ENCODE measurements at places on chromosomes 2 and 18.

GRCh38 chr2:152247337-152247695, 71.8 kb upstream of the STAM2 start:
- DNase-seq: no peak

GRCh38 chr2:72891091-72891818, 4.0 kb downstream of the SPR start:
- no peak for DNase-seq

GRCh38 chr2:23625726-23626125, 240.7 kb downstream of the KLHL29 start:
- no peak for DNase-seq

DNA sequence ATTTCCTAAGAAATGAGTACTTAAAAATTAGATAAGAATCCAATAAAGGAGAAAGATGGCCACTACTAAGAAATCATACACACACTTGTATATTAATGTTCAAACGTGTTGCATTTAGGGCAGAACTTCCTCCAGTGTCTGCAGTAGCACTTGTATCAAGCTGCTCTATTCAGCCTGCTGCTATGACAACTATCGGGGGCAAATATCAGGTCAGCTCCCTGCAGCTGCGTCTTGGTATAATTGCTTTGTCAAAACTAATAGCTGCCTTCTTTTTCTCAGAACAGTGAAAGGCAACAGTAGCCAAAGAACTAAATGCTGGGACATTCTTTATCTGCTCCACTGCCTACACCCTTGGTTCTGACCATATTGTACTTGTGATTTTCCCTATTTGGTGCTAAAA, 300.7 kb downstream of the NOL4 start:
- DNase-seq: no peak

- DNase-seq: peak; percentile 11
These were observed 105.4 kb downstream of the FHOD3 start for GRCh38 chr18:36402765-36403396.

GRCh38 chr2:219001577-219002394, 8.6 kb upstream of the CRYBA2 start:
- no peak for DNase-seq

DNA sequence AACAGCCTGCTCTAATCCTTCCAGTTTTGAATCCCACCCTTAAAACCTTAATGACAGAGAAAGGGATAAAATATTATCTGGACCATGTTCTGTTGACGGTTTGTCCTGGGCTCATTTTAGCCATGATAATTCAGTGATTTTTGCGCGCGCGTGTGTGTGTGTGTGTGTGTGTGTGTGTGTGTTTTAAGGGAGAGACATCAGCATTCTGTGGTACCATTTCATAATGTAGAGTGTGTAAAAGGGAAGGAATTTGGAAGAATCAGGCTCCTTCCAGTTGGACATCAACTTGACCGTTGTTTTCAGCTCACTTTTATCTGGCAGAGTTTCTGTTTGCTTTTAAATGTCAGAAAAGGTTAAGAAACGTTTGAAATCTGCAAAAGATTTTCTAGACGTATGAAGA, 535.5 kb downstream of the TNS1 start:
- DNase-seq: no peak

GRCh38 chr2:101770726-101771125, 73.2 kb downstream of the MAP4K4 start:
- DNase-seq: no peak

DNA sequence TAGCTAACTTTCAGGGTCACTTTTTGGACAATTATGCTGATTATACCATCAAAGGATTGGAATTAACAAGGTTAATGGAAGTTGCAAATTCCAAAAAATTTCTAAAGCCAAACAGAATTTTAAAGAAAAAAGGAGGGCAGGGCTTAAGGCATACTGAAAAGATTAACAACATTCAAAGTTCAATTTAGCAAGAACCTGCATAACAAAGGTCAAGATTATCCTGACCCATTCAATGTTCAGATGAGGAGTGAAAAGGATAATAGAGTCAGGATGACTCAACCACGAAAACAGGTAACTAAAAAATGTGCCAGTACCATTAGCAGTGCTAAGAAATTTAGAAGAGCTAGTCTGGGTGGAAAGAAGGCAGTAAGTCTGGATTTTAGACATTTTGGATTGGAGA, 139.8 kb upstream of the HNMT start:
- no peak for DNase-seq

DNA sequence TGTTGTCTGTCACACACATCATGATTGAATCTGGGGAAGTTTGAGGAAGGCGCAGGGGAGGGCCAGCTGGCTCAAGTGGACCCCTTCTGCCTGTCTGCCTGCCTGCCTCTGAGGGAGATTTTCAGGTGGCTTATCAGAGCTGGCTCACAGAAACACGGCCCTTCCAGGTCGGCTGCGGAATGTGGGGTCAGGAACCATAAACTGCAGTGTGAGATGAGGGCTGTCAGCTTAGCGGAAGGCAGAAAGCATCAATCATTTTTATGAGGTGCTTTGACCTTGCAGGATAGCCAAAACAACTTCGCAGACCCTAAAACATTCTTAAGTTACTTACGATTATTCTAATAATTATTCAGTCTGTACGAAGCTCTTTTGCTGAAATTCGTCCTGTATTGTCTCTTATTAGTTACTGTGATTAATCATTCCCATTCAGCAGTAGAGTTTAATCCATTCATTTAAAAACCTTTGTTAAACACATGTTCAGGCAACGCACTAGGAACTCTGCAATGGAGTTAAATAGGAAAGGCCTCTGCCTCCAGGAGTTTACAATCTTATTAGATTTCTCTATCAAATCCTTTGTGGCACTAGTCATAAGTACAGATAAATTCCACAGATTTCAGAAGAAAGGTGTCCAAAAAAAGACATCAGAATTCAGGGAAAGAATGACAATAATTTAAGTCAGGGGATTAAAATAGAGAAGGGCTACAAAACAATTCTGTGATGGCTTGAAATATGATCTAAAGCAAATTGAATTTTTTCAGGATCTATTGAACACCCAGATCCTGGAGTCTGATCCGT, 371.6 kb downstream of the HRH4 start:
- DNase-seq: no peak

DNA sequence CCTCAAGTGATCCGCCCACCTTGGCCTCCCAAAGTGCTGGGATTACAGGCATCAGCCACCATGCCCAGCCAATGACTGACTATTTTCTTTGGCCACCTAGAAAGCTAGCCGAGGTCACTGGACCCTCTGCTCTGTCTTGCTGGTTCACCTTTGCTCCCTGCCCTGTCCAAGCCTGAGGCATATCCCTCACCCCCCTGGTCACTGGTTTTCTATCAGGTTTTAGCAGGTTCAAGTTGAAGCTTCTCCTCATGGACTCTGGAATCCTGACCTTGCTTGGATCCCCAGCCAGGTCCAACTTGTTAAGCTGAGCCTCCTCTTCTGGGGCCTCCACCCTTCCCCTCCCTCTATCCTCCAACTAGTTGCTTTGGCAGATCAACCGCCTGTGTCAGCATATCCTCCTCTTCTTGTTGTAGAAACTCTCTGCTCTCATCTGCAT, 33.4 kb downstream of the PAX8 start:
- DNase-seq: no peak

DNA sequence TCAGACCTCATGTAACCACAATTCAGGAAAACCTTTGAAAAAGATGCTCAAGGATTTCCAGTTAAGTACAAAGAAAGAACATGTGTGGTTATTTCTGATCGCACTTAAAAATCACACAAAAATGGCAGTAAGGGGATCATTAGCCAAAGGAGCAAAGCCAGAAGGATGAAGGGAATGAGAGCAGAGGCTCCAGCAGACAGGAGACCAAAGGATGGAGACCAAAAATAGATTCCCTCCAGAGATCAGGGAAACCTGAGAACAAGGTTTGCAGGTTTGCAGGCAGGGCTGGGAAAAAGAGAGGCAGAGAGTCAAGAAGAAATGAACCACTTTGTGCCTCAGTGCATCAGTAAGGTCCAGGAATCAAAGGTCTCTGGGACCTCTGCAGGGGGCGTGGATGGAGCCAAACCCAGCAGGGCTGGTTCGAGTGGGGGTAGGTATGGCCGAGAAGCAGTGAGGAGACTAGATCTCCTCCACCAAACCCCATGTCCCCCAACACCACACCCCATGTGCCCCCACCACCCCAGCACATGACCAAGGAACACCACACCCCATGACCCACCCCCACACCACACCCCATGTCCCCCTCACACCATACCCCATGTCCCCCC, 98.5 kb upstream of the GPC1 start:
- DNase-seq: no peak

DNA sequence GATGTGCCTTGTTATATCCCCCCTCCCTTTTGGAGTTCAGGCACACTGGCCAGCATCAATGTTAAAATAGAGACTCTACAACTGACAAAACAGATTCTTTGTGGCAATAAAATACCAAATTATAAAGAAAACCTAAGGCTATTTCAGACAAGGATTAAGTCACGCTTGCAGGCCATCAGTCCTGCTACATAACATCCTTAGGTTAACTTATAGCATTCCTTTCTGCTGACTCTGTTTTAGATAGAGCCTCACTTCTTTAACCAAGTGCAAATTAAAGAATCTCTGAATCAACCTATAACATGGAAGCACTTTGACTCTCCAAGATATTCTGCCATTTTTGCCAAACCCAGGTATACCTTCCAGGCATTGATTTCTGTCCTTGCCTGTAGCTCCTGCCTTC, 784.6 kb downstream of the RNF144A start:
- DNase-seq: no peak

GRCh38 chr2:161981679-161982250, 92.2 kb downstream of the DPP4 start:
- DNase-seq: no peak

- DNase-seq: no peak
These were observed 1.2 kb upstream of the EMX1 start for GRCh38 chr2:72915907-72916742.

DNA sequence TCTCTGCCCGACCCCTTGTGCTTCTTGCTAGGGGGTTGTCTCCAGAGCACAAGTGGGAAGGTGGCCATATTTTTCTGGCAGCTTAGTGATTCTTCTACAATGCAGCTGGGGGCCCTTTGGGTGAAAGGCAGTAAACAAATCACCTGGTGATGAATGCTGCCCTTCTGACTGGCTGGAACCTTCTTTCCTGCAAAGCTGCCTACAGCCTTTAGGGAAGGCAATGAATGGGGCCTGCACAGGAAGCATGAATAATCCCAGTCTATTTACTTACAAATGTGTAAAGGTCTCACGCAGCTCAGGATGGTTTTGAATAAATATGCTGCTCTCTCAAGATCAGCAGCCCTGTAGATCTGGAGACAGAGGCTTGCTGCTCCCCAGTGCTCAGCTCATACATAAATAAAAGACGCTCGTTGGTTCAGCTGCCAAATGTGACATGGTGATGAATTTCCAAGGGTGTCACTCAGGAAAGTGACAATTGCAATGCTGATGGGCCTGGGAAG, 289.2 kb downstream of the TDRD15 start:
- no peak for DNase-seq

GRCh38 chr2:115389024-115389423, 946.6 kb downstream of the DPP10 start:
- DNase-seq: no peak

GRCh38 chr2:222108957-222109585, 189.7 kb downstream of the PAX3 start:
- DNase-seq: no peak

DNA sequence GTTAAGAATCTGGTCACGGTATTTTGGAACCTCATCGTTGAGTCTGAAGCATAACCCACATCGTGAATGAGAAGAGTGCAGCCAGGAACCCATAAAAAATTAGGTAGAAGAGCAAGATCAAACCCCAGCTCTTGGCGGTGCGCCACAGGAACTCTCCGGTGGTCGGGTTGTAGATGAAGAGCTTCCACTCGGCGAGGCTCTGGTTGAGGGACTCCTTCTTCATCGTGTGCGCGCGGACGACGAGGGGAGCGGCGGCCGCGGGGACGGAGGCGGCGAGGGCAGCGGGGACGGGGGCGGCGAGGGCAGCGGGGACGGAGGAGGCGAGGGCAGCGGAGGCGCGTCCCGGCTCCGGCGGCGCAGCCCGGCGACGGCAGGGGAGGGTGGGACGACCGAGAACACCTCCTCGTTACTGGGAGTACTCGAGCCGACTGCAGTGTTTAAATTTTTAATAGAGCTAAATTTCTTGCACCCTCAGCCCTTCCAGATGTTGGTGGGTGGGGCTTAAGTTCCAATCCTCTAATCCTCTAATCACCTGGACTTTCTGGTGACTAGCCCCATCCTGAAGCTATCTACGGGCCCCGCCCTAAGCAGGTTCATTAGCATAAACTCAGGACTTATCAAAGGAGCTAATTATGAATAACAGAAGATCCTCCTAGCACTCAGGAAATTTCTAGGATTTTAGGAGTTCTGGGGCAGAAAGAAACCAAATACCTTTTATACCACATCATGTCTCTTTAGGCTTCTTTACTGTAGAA, 20.4 kb upstream of the PAPOLG start:
- no peak for DNase-seq

DNA sequence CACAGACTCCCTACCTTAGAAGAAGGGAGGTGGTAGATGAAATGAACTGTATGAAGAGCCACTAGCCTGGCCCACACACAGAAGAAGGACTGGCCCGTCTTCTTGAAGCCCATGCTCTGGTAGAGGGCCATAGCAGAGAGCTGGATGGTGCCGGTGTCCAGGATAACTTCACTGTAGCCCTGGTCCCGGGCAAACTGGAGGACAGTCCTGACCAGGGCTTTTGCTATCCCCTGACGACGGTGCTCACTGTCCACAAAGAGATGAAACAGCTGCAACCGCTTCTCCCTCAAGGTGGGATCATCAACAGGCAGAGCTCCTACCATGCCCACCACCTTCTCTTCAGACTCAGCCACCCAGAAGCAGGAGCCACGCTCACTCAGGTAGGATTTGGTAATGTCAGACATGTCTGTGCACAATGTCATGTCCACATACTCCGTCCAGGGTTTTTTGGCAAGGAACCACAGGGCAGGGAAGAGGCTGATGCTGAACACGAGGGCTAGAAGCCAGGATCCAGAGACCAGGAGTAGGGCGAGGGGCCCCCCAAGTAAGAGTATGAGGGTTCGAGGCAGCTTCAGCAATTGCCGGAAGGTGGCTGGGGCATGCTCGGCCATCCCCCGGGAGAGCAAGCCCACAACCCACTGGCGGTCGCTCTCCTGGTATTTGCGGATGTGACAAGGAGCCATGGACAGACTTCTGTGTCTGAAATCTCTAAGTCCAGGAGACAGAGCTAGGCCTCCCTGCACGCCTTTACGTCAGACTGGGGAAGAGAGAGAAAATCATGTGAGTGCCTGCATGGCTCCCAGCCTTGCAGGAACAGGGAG, 1.1 kb downstream of the NAT8 start:
- no peak for DNase-seq

- no peak for DNase-seq
These were observed 32.1 kb downstream of the CLASP1 start for GRCh38 chr2:121617042-121617599.

DNA sequence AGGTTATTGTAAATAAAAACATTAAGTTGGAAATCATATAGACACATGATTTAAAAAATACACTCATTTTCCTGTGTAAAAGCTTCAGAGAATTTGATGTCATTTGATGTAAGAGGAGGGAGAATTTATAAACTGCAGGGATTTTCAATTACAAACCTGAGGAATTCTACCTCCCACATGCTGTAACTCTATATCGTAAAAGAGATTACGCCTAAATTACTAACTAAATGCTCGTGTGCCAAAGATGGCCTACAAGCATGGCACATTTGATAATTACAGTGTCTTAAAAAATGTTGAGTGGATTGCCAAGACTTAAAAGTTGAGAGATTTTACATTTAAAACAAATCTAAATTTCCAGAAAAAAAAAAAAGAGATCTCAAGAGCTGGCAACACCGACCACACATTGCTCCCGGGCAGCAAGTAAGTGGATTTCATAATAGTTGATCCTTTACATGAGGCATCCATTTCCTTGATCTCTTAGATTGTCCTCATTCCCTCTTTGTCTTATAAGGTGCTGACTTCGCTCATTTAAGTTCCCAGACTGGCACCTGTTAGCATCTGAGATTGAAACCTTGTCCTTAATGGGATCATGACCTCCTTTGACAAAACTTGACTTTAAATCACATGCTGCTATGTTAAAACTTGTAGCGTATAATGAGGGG, 840.3 kb upstream of the ZEB2 start:
- no peak for DNase-seq

Measured in hypothalamus (tissue), 51 donors.